ENCODE measurements at places on chromosomes 3 and 15.
A peak's percentile ranks its signal among the peaks of the same experiment; 100 is the strongest.

GRCh38 chr3:151675858-151676615, 57.7 kb upstream of the AADACL2 start:
- no peak for DNase-seq

- DNase-seq, result no peak
Observed at GRCh38 chr3:106190296-106190695, 321.5 kb upstream of the CBLB start.

- no peak for DNase-seq
Observed at GRCh38 chr3:141462176-141462859, 24.5 kb upstream of the RASA2 start.

GRCh38 chr15:70318594-70319465, 221.1 kb upstream of the TLE3 start:
- DNase-seq, result no peak

GRCh38 chr3:58261954-58262666, 24.5 kb downstream of the ABHD6 start:
- DNase-seq, result no peak

- no peak for DNase-seq
Observed at GRCh38 chr3:122013448-122013925, 8.6 kb downstream of the ILDR1 start.

DNA sequence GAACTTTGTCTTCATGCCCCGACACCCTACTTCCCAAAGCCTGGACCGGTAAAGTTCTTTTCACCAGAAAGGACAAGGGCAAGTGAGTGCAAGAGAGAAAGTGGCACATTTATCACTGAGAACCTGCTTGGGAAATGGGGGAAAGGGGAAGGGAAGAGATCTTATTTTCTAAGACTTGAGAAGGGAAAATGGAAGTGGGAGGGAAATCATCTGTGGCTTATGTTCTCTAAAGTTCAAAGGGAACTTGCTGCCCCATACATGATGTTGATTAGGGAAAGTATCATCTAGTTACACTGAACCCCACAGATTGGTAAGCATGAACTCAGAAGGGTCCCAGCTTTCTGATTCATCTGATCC, 199.5 kb upstream of the LPP start:
- no peak for DNase-seq

GRCh38 chr3:77412021-77412438, 372.1 kb downstream of the ROBO2 start:
- no peak for DNase-seq

DNA sequence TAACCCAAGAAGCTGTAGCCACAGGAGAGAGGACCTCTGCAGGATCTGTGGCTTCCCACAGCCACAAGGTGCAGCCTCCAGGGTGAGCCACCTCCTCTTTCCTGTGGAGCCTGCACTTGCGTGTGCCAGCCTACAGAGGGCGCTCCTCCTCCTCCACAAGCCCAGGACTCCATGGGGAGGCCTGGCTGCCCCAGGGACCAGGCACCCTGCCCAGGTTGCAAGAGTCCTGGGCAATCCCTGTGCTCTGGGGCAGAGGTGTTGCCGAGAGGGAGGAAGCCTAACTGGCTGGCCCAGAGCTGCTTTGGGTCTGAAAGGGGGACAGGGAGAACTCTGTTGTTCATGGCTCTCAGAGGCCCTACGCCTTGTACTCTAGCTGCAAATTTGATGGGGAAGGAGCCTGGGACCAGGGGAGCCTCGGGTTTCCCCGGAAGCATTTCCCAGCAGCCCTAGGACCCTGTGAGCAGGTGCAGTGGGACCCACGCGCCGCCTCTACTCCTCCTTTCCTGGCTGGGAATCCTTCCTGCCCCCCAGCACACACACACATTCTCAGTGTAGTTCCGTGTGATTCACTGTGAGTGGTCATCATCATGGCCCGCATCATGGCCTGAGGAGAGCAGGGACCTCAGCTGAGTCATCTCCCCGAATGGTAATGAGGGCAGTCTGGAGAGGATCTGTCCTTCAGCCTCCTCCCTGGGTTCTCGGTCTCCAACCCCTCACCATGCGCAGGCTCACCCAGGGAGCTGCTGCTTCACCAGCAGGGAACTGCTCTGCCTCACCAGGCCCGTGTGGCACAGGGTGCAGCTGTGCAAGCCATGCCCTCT, 24.3 kb downstream of the TBC1D21 start:
- DNase-seq, result peak; percentile 55

- DNase-seq, result no peak
Observed at GRCh38 chr3:29594261-29594660, 313.4 kb downstream of the RBMS3 start.

DNA sequence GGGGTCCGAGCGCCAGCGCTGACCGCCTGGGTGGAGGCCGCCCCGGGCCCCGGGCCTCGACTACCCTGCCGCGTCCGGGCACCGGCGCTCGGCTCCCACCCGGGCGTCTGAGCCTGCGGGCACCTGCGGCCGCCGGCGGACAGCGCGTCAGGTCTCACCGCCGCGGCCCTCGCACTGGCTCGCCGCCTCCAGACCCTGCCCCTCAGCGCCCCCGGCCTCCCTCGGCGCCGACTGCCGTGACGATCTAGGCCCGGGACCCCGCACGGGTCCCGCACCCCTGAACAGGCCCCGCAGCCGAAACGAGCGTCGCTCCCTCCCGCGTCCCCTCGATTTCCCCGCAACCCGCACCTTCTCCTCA, 297 bp downstream of the PRC1 start:
- peak; percentile 12 for DNase-seq

- DNase-seq, result no peak
Observed at GRCh38 chr3:105722943-105723556, 145.8 kb downstream of the CBLB start.

DNA sequence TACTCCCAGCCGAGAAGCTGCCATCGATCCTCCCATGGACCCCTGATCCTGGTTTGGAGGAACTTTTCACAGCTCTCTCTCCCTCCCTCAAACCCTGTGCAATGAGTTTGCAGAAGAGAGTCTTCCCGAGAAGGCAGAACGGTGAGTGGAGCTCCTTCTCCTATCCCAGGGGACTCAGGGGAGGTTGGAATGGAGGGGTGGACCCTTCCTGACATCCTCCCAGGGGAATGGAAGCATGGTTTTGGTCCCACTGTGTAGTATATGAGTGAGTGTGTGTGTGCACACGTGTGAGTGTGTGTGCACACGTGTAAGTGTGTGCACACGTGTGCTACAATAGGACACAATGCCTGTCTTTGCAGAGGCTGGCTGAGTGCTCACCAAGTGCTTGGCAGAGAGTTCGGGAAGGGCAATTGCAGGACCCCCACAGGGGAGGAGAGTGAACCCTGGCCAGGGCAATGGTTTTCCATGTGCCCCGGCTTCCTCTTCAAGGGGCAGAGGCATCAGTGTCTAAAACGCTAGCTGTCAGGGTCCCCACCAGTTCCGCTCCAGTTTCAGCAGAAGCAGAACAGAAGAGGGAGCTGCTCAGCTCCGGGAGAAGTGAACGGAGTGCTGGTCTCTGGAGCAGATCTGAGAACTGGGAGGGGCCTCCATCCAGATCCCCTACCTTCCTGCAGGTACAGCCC, 13.8 kb upstream of the IL16 start:
- DNase-seq, result no peak

GRCh38 chr3:146403792-146404191, 65.6 kb downstream of the PLSCR2 start:
- no peak for DNase-seq

- DNase-seq, result no peak
Observed at GRCh38 chr3:64444490-64445108, 219.3 kb upstream of the PRICKLE2 start.

DNA sequence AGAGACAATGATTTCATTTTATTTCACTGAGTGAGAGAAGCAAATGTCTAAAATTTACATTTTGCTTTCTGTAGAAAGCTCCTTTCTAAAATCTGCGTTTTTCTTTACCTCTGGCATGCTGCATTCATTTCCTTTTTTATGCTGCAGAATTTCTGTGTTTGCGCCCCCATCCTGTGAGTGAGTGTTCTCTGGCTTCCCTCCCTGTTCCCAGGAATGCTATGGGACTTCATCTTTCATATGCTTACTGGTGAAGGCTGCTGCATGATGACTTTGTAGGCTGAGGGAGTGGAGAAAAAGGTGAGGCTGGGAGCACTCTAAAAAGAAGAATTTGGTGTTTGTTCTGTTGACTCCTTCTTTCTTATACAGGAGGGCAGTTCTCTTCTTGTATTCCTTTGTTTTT, 7.7 kb upstream of the TMC3 start:
- DNase-seq, result no peak

- DNase-seq, result no peak
Observed at GRCh38 chr3:64332459-64333350, 107.4 kb upstream of the PRICKLE2 start.

DNA sequence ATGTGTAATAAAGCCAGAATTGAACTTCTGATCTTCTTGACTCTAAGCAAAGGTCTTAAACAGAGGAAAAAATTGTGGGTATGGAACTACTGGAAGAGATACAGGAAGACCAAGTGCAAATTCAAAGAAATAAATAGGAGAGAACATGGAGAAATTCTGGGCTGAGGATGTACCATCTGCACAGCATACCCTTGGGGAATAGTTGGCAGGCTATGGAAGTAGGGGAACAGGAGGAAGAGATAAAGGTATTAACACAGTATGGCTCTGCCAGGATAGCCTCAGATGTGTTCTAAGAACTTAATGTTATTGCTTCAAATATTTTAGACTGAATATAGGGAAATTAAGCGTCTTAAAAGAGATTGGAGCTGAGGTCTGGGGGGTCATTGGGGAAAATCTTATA, 485.4 kb downstream of the CNTN3 start:
- DNase-seq, result no peak

DNA sequence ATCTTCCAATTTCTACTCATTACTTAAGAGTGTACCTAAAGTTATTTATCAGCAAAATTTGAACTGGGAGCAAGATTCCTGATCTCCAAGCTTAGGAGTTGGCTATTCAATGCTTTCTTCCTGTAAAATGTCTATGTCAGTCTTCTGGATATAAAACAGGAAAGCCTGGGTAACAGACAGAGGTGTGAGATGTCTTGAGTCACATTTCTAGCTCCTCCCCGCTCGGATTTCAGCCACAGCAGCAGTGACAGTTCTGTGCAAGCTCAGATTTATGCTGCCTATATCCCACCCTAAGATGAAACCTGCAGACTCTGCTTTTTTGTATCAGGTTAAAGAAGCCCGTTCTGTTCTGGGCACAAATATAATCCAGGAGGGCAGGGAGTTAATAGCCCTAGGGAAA, 2.1 kb upstream of the ARMC8 start:
- DNase-seq, result no peak

- DNase-seq, result no peak
Observed at GRCh38 chr3:148466143-148466542, 231.6 kb upstream of the AGTR1 start.

DNA sequence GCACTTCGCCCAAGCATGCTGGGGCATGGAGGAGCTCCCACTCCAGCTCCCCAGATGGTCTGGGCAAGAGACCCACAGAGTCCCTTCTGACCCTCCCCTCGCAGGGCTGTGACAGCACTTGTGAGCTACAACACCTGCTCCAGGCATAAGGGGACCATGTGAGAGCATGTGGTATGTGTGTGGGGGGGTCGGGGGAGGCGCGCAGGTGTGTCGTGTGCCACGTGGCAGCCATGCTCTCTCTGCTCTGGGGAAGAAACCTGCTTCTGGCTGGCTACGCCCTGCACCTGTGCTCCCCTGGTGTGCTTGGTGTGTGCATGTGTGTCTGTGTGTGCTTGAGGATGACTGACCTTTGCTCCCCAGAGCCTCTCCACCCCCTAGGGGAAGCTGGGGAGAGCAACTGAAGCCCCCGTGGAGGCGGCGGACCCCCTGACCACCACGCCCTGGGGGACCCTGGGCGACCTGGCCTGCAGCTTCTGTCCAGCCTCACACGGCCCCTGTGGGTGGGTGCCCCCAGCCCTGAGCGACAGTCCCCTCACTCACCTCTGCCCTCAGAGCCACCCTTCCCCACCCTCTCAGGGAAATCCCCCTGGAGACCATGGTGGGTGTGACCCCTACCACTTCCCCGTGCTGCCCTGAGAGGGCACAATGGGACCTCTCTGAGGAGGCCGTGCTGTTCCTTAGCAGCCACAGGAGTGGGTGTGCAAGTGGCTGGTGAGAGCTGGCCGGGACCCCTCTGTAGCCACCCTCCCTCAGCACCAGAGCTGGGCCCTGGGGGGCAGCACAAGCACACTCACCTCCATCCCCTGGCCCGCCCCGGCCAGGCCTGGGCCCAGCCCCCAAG, 16.6 kb upstream of the SEC13 start:
- DNase-seq, result no peak

DNA sequence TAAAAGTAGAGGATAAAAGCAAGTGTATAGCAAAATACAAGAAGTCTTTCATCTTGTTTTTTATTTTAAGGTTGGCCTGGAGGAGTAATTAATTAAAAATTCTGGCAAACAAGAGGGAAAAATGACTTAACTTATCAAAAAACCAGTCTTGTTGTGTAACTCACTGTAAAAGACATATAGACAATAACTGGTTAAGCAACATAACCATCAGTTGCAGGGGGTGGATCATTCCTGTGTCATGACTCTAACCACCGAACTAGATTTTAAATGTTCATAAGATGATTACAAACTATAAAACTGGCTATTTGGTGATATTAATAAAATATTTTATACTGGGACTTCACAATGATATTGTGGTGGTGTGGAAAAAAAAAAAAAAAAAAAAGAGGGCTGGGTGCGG, 130.6 kb downstream of the STAG1 start:
- DNase-seq, result no peak

GRCh38 chr15:79091204-79091867, 756 bp upstream of the RASGRF1 start:
- peak; percentile 29 for DNase-seq

GRCh38 chr15:66720206-66721010, 18.4 kb downstream of the SMAD6 start:
- no peak for DNase-seq

DNA sequence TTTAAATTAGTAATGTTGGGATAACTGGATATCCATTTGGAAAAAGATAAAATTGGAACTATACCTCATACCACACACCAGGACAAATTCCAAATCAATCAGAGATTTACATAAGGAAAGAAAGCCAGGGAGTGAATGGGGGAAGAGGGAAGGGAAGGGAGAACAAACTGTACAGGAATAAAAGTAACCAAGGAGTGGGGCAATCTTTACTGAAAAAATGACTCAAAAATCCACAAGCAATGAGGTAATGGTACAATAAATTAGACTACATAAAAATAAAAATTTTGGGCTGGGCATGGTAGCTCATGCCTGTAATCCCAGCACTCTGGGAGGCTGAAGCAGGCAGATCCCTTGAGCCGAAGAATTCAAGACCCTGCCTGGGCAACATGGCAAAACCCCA, 82.6 kb downstream of the MLH1 start:
- no peak for DNase-seq

- no peak for DNase-seq
Observed at GRCh38 chr15:70234256-70234905, 136.7 kb upstream of the TLE3 start.

- DNase-seq, result no peak
Observed at GRCh38 chr3:98325055-98325454, 28.6 kb upstream of the OR5K4 start.

GRCh38 chr15:66789029-66790025, 87.3 kb downstream of the SMAD6 start:
- no peak for DNase-seq

GRCh38 chr3:167396075-167396474, 16.0 kb upstream of the ZBBX start:
- DNase-seq, result no peak
